Stimulated activated CD8-positive, alpha-beta memory T cell treated with anti-CD3 and anti-CD28 coated beads, Interleukin-15, amount 100 ng/mL, for 4 hours (primary cell): ENCODE measurements at places on chromosomes 16 and 17.

GRCh38 chr16:75251280-75252048, at the start of gene BCAR1:
Gene BCAR1, minus strand, starts transcription at chr16:75251624. Its CDS starts 142 bp downstream, at chr16:75251482.
- DNase-seq = no peak

DNA sequence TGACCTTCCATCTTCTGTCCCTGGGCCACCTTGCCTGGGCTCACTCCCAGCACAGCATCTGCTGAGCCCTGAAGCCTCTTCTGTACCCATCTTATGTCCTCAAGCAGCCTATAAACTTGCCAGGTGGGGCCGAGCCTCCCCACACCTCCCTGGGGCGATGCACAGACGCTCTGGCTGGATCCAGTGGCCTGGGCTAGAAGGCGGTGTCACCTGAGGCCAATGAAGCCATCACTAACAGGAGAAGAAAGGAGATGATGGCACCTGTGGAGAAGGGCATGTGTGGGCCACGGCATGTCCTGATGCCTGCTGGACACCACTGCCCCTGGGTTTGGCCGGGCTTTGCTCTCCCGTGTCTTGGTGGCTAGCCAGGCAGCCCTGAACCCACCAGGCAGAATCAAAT, 45.5 kb downstream of the PEMT start:
- DNase-seq = no peak

GRCh38 chr17:50328363-50329325, 17.3 kb upstream of the XYLT2 start:
- DNase-seq = no peak

- no peak for DNase-seq
Measured at GRCh38 chr17:11909348-11909747, 87.9 kb downstream of the ZNF18 start.

DNA sequence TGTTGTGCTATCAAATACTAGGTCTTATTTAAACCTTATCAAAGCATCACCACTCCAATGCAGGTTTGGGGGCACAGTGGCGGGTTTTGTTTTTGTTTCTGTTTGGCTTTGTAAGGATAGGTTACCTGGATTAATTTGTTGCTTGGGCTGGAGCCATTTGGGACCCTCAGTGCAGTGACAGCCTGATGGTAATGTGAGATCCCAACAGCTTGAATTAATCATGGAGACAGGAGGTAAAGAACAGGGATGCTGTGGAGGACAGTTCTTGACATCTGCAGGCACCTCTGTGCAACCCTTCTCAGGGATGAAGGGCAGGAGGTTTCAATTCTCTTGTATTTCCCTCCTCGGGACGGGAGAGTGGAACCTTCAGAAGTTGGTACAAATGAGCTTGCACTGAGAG, 40.5 kb downstream of the SHISA9 start:
- no peak for DNase-seq

- no peak for DNase-seq
Measured at GRCh38 chr16:79480929-79481328, 119.6 kb downstream of the MAF start.

DNA sequence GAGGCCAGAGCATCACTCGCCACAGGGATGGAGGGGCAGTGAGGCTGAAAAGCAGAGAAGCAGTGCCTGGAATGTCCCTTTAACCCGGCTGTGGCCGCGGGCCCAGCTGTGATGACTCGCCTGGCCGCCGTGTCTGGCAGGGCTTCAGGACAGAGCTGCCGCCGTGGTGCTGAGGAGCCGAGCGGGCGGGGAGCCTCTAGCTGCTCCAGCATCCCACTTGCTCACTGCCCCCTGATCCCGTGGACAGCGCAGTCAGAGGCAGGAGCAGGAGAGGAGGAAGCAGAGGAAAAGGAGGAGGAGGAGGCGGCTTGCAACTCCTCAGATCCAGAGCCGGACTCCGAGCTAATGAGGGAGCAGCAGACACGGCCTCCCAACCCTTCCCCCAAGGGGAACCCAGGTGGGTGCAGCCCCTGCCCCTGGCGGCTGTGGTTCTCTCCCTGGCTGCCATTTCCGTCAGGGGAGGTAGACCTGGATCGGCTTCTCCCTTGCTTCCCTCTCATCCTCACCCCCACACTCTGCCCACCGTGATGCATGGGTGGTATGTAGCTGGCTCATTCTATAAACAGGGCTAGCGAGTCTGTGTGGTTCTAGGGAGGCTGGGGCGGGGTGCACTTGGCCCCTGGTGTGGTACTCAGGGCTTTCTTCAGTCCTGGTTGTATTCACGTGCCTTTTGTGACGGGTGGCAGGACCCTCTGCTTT, 165.7 kb downstream of the CMIP start:
- no peak for DNase-seq

DNA sequence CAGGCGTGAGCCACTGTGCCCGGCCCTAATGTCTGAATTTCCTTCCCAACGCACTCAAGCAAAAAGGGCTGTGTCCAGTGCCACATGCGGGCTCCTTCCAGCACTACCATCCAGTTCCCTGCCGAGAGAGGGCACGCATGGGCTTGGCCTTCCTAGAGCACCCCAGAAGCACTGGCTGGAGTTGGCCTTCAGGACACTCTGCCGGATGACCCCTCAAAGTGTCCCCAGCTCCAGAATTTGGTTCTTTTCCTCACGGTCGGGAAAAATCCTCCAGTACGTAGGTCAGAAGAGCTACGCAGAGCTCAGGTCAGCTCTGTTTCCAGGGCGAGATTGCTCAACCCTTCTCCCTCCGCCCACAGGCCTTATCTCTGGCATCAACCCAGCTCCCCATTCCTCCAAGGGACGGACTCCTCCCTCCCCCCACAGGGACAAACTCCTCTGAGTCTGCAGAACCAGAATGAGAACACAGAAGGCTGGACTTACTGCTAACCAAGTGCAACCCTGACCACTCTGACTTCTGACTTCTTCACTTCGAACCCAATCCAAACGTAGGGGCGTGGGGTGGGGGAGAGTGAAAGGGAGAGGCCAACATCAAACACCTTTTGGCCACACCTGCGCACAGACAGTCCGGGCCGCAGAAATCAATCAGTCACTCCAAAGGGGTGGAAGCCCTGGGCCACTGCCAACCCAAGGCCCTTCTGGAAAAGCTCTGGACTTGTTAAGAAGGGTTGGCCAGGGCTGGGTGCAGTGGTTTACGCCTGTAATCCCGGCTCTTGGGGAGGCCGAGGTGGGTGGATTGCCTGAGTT, 3.6 kb downstream of the CDC42EP4 start:
- no peak for DNase-seq

DNA sequence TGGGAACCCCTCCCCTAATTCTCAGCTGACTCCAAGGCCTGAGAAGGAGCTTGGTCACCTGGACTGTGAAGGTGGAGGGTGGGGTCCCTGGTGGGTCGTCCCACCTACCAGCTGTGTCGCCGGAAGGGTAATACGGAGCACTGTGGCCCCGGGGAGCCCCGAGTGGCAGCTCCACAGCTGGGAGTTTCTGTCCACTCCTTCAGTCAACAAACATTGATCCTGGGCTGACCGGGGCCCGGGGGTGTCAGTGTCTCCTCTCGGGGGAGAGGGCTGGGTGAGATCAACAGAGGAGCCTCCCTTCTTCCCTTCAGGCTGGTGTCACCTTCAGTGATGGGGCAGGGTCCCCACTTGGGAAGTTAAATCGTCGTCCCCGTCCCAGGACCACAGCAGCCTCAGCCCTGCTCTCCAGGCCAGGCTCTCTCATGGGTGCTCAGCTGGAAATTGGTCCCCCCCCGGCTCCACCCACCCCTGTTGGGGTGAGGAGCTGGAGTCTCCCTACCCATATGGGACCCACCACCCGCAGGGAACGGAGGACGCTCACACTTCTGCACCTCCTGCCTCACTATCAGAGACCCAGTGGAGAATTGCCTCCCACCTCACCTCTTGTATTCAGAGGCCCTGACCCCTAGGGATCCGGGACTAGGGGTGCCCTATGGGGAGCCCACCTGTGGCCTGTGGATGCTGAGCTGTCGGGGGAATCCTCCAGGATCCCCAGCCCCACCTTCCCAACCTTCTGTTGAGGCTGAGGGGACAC, 1.9 kb downstream of the GCGR start:
- no peak for DNase-seq
